ENCODE measurements at places on chromosomes 11 and 22.

GRCh38 chr11:117230286-117230961 lies 1.4 kb downstream of the PCSK7 start:
- no peak for DNase-seq

DNA sequence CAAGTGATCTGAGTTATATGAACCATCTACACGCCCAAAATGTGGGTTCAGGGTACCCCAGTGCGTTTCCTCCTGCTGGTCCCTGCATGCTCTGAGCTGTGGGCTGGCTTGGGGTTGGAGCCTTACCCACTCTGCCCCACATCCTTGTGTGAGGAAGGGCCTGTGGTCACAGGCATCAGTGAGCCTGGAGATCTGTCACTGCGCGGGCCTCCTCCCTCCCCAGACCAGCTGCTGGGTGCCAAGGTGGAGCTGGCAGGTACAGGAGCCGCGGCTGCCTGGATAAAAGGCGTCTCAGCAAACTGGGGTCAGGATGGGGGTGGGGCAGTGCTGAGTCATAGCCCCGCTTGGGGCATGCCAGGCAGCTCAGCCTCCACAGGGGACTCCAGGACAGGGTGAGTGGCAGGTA lies 17.9 kb downstream of the GNAZ start:
- no peak for DNase-seq

DNA sequence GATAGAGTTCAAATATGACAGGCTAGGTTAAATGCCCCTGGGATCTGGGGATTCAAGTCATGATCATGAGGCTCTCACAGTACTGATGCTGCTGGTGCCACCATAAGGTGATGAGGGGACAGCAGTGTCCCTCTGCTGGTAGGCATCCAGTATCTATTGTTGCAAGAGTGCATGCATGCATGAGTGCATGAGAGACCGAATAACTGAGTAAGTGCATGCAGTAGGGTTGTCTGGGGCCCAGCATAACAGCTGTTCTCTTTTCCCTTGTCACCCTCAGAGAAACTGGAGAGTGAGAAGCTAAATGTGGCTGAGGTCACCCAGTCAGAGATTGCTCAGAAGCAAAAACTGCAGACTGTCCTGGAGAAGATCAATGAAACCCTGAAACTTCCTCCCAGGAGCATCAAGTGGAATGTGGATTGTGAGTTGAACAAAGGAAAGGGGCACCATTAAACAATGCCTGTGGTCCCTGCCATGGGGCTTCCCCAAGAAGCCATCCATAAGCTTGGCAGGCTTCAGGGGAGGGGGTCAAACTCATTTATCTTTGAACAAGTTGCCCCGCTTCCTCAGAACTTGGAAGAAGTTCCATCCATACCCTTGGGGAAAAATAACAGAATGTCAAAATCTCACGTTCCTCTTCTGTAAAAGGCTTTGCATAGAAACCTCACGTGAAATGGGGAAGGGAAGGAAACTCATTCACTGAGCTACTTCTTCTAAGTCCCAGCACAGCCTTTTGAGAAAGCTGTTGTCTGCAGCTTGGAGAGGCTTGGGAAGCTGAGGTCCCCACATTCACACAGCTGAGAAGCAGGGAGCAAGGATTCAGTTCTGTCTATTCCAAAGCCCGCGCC lies 119.0 kb downstream of the PARVA start:
- peak; percentile 39 for DNase-seq

GRCh38 chr11:108881131-108881530 lies 216.3 kb downstream of the DDX10 start:
- no peak for DNase-seq

DNA sequence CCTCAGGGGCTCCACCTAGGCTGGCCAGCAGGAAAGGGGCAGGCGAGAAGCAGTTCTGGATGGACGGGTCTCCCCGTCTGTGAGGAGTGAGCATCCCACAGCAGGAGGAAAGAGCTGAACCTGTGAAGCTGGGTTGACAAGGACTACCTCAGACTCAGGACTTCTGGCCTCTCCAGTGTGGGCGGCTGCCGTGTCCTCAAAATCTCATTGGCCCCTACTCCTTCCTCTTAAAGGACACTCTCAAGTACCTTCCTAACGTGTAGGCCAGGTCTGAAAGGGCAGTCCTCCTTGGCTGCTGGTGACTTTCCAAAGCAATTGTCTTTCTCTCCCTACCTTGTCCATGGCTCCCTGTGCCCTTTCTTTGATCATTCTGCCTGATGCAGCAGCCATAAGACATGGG lies 107.0 kb upstream of the AKIP1 start:
- no peak for DNase-seq

DNA sequence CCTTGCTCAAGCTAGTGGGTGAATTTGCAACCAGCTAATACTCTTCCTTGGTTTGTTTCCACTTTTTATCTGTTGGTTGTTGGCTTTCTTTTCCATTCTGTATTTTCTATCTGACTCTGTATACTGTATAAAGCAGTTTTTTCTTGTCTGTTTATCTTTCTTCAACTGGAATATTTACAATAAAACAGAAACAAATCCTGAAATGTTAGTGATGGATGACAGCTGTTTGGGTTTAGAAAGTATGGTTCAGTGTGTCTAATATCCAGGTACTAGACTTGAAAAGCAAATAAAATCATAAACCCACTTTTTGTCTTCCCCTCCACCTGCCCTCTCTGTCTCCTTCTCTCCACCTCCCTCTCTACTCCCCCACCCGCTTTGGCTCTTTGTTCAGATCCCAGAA lies 35.3 kb upstream of the TBCEL start:
- no peak for DNase-seq

DNA sequence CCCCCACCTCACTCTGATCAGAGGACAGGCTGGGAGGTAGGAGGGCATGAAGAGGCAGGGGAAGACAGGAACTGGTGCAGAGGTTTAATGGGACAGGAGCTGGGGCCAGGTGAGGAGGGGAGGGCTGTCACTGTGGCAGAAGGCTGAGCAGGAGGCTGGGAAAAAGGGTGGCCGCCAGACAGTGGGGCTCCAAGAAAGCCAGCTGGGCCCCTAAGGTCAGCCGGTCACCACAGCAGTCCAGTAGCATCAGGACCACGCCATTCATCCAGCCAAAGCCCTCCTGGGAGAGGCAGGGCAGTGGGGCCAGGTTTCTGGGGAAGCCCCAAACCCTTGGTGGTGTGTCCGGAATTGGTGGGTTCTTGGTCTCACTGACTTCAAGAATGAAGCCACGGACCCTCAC lies 8.5 kb upstream of the TREH start:
- DNase-seq, result no peak

- DNase-seq, result no peak
Measured at GRCh38 chr11:65700399-65700798, 11.7 kb upstream of the KAT5 start.

DNA sequence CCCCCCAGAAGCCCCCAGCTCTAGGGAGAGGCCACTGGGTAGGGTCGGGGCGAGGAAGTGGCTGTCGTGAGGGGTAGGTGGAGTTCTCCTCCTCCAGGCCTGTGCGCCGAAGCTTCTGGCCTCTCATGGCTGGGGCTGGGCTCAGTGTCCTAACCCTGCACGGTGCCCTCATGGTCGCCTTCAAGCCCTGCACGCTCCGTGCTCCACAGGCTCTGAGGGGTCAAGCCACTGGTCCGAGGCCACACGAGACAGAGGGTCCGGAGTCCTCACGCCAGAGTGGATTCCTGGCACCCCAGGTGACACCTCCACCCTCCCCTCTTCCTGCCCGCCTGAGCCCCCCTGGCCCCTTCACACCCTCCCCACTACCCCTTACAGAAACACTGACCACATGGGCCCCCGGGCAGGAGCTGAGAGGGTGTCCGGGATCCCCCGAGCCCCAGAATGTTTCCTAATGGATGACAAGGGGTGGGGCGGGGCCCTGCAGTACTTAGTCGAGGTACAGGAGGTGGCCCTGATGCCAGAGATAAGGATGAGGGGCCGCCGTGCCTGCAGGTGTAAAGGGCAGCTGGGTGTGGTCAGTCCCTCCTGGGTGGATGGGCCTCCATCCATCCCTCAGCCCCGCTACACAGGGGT lies 997 bp upstream of the CDHR5 start:
- DNase-seq, result no peak

DNA sequence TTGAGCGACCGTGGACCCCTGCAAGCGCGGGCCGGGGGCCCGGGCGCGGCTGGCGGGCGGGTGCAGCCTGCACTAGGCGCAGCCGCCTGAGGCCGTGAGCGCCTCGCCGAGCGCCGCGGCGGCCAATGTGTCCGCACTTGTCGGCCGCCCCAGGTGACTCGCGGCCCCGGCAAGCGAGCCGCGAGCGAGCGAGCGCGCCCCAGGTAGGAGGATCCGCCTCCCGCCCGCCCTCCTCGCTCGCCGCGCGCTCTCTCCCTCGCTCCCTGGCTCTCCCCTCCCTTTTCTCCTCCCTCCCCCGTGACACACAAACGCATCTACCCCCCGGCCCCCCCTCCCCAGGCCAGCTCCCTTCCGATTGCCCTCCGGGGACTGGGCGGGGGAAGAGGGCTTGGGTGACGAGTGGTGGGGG lies at the start of gene WNT7B:
TSS of gene WNT7B (minus strand) at position 160 of the 409 bp plus-strand sequence. CDS start 408 bp downstream, outside the sequence.
- peak; percentile 33 for DNase-seq

DNA sequence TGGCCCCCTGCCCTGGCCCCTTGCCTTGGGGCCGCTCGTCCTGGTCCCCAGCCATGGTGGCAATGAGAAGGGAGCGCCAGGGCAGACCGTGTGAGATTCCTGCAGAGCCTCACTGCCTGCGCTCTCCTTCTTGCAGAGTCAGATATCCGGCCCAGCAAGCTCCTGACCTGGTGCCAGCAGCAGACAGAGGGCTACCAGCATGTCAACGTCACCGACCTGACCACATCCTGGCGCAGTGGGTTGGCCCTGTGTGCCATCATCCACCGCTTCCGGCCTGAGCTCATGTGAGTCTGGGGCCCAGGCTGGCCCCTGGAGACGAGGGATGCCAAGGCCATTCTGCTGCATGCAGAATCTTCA lies 114.1 kb downstream of the MICAL2 start:
- no peak for DNase-seq

DNA sequence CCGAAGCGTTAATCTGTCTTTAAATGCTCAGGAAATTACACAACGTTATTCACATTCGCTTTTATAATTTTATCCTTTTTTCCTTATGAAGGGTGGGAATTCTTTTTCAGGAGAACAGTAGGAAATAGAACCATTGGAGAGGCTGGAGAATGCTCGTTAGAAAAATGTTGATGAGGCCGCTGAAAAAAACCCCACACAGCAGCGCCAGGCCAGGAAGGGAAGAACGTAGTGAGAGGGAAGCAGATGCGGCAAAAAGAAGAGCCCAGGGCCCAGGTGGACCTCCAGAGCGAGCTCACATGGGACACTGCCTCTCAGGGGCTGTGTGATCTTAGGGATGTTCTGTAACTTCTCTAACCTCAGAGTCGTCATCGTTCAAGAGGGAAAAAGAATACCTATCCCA lies 691.6 kb downstream of the OPCML start:
- no peak for DNase-seq

DNA sequence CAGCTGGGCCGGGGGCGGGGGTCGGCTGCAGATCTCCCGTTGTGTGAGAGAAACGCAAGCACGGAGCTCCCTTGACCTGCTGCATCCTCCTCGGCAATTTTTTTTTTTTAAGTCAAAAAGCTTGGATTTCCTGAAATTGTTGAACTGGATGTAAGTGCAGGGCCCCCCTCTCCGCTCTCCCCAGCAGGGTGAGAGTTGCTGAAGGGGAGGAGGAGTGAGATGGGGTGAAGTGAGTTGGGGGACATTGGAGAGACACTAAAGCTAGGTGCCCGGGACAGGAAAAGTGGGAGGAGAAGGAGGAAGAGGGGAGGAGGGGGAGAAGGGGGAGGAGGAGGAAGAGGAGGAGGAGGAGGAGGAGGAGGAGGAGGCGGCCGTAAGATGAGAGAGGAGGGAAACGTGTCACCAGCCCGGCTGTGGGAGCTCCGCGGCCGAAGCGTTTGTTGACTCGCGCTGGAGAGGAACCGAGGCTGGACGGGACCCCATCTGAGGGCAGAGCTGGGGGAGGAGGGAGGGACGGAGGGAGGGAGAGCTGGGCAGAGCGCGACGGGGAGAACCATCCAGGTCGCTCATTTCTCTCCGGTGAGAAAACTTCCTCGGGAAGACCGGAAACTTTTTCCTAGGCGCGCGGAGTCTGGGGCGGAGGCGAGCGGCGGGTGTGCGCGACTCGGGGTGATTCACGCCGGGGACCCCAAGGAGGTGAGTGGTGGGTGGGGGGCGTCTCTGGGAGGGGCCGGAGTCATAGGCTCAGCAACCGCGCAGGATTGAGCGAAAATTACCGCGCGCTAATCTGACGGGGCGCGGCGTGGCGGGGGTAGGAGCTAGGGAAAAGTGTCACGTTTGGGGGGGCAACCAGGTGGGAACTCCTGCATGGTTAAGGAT lies 80.2 kb downstream of the PRR5L start:
- no peak for DNase-seq
